Upper lobe of left lung (tissue), 6 donors: ENCODE measurements at places on chromosomes 16 and 17.

GRCh38 chr17:72470121-72470705, 349.4 kb downstream of the SOX9 start:
- no peak for DNase-seq

DNA sequence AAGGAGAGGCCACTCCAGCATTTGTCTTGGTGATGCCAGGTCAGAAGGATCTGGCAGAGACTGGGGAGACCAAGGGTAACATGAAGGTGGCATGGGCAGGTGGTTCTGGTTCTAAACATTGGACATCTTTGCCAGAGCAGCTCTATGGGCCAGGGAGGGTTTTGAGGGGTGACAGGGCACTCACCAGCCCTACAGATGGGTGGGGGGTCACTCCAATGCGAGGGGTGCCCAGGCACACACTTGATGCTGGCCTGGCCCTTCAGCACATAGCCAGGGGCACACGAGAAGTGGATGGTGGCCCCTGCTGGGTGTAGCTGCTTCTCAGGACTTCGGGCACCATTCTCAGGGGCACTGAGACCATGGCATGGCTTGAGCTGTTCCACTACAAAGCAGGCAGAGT, 5.5 kb upstream of the PHF12 start:
- DNase-seq, result no peak

GRCh38 chr17:77634710-77635109, 323.8 kb upstream of the TNRC6C start:
- DNase-seq, result no peak

DNA sequence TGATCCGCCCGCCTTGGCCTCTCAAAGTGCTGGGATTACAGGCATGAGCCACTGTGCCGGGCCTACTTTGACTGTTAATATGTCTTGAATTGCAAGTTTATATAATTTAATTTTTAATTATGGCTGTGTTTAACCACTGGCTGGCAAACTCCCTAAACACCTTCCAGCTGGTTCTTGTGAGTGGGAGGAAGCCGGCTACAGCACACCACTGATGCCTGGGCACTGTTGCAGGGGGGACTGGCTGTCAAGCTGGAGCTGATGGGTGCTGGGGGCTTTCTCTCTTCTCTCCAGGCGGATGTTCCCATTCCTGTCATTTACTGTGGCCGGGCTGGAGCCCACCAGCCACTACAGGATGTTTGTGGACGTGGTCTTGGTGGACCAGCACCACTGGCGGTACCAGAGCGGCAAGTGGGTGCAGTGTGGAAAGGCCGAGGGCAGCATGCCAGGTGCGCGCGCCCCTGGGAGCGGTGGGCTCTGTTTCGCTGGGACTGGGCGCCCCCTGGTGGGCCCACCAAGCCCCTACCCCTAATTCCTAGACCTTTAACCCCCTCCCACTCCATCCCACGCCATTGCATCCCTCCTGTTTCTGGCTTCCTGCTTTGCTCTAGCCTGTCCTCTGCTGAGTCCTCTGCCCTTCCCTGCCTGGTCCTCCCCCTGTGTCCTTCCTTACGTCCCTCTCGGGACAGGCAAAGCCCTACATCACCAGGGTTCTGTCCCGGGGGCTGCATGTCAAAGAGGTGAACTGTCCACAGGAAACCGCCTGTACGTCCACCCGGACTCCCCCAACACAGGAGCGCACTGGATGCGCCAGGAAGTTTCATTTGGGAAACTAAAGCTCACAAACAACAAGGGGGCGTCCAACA, 9.5 kb downstream of the TBX21 start:
- peak; percentile 82 for DNase-seq
